Heart left ventricle (tissue), 16 donors: ENCODE measurements at places on chromosomes 6 and 20. TPM values are rescaled to one million over a fixed set of nuclear protein-coding genes. Genes with fewer than 3 reads are reported as not detected.

DNA sequence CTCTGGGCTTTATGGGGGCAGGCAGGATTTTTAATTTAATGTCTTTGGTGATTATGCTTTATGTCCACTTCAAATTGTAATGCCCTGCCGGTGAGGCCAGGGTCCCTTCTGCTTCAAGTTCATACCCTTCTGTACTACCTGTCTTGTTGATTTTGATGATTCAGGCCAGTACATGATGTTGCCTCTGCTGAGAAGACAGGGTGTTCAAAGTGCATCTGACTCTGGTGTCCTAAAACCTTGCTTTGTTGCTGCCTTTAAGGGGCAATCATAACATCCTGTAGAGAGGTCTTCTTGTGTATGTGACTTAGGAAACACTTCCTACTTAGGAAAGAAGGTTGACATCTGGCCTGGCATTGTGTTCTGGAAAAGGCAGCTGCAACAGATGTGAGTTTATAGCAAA, 113.2 kb downstream of the TMEM170B start:
- no peak for DNase-seq

Gene CNR1
- 0.50 TPM for total RNA-seq

DNA sequence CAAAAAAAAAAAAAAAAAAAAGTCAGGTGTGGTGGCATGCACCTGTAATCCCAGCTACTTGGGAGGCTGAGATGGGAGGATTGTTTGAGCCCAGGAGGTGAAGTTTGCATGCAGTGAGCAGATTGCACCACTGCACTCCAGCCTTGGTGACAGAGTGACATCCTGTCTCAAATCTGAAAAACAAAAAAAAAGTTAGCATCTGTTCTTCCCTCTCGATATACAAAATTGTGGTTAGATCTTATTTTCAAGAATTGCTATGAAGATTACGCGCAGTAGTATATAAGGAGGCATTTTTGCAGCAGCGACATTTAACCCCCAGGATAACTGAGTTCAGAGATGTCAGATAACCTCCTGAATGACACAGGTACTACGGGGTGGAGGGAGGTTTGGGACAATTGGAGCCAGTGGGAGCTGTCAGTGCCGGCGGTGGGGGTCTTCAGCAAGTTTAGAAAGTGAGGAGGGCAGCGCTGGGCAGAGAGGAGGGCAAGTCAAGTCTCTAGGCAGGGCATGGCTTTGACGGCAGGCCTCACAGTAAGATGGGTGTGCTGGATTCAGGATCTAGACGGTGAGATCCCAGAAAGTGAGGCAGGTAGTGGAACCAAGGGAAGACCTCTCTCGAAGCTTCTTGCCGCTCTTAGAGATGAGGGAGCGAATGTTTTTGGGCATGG, 26.2 kb upstream of the MRPS18A start:
- no peak for DNase-seq

DNA sequence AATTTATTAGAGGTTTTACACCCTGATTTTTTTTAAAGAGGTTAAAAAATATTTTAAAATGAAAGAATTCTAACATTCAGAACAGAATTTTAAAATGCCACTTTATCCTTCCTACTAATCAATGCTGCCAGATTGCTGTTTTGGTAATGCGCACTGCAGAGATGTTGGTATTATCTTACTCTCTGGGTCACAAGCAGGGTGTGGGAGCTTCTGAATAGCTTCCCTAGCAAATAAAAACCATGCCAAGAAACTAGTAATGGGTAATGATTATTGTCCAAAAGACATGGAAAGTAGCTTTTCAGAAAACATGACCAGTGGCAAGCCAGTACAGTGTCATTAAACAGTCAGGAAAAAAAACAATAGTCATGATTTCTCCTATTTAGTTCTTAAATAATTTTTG, 205.4 kb downstream of the TPBG start:
- no peak for DNase-seq

Gene OXT
- total RNA-seq = not detected

Gene EDN3
- total RNA-seq = not detected
